ENCODE measurements at places on chromosomes 4 and X.

- no peak for DNase-seq
Observed at GRCh38 chr4:57023104-57023503, 44.4 kb downstream of the POLR2B start.

- DNase-seq: no peak
Observed at GRCh38 chrX:10709276-10709675, 88.9 kb upstream of the MID1 start.

GRCh38 chr4:1595789-1596325 lies 88.3 kb downstream of the FAM53A start:
- DNase-seq: no peak

- no peak for DNase-seq
Observed at GRCh38 chrX:103101299-103102042, 8.5 kb upstream of the NXF3 start.

- DNase-seq: peak; percentile 31
Observed at GRCh38 chr4:108483079-108483478, 137.3 kb upstream of the RPL34 start.

DNA sequence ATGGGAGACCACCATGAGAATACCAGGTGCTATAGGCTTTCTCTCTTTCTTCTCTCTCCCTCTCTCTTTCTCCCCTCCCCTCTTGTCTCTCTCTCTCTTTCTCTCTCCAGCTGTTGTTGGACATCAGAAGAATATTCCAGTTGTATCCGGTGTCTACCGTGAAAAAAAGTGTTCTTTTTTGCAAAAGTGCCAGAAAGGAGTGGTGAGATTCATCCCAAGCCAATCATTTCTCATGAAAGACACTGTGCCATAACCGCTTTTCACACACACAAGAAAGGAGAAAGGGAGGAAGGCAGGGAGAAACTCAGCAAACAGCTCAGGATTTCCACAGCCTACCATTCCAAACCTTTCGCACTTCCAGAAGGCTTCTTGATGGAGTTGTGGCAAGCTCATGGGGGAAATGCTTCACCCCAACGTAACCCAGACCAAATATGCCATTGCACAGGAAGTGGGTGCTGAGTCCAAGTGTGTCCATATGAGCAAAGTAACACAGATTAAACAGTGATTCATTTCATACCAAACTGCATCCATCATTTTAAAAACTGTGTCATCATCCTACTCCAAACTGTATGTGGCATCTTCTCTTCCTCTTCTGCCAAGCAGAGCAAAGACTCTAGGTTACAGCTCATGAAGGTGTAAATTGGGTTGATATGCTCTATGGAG lies 224.0 kb downstream of the APBB2 start:
- DNase-seq: no peak

DNA sequence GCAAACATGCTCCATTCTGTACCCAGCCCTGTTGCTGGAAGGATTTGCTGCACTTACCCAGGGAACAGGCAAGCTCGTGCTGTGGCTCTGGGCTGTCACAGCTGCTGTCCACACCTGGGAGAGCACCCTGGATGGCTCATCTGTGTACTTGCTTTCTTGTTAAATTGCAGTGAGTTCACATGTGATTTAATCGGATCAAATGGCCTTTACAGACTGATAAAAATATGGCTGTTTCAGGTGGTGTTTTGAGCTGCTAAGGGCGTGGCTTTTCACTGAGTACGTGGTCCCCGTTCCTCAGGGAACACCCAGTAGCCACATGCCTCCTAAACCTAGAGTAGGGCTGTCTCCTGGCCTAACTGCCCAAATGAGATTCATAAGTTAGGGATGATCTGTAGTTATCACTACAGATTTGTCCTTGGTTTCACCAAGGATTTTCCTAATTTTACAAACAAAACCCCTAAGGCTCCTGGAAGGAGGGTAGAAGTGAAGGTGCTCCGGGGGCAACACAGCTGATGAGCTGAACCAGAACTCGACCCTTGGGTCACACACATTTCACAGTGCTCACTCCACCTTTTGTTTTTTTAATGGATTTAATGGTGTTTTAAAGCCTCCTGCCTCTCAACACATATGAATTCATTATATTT lies 13.7 kb downstream of the KLKB1 start:
- no peak for DNase-seq

DNA sequence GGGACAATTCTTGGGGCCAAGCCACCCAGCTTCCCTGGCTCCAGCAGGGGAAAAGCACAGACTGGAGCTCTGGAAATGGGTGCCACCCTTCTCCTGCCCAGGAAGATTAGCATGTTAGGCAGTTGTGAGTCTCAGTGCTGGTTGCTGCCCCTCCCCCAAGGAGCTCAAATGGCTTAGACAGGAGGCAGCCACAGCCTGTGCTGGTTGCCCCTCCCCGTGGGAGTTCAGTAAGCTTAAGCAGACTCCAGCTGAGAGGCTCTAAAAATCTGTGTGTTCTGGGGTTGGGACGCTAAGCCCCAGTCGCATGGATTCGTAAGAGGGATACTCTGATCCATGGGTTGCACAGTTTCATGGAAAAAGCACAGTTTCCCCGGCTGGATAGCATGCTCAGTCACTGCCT lies 92.7 kb upstream of the NDST3 start:
- no peak for DNase-seq

DNA sequence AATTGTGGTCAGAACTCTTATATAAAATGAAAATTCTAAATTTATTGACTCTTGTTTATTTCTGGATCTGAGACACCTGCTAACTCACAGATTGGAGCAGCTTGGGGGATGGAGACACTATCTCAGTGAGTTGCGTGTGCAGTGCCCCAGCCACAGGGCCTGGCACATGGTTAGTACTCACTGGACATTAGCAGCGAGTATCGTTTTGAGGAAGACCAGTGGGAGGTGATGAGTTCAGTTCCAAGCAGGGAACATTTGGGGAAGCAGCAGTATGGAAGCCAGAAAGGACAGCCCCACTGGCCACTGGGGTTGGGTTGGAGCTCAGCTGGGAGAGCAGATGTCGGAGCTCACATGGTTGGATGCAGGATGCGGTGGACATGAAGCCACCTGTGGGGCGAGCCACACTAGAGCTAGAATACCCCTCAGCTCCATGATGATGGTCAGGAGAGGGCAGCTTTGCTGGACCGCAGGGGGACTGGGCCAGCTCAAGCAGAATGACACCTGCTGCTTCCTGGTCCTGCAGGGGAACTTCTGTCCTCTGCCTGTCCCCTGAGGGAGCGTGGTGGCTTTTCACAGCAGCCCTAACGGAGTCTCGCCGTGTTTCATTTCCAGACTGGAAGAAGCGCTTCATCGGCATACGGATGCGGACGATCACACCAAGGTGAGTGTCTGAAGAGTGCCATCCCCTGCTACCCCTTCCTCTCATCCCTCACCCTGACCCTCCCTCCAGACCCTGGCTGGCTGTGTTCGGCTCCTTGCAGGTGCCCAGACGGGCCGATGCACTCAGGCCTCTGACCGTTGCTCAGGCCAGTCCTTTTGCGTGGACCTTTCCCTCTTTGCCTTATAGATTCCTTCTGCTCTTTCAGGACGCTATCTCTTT lies 32.5 kb downstream of the HTRA3 start:
- no peak for DNase-seq

DNA sequence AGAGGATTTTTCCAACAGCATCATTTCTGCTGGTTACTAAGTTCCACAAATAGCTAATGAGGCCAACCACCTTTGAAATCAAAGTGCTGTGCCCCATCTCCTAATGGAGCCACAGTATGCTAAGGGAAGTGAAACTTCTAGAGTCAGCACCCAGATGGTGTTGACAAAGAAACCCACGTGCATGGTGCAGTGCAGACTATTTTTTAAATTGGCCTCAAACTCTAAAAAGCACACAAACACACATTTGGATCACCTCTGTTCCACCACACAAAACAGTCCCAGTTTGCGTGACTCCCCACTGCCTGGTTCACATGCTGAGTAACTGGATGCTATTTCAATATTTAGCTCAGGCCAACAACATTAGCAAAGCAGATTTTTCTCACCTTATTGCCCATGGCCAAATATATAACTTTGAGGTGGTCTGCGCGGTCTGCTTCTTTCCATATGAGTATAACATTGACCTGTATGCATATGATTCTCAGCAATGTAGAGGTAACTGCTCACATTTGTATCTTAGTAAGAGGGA lies 69.9 kb downstream of the AMELX start:
- DNase-seq: no peak

GRCh38 chr4:86586160-86586572 lies 7.9 kb upstream of the PTPN13 start:
- no peak for DNase-seq

DNA sequence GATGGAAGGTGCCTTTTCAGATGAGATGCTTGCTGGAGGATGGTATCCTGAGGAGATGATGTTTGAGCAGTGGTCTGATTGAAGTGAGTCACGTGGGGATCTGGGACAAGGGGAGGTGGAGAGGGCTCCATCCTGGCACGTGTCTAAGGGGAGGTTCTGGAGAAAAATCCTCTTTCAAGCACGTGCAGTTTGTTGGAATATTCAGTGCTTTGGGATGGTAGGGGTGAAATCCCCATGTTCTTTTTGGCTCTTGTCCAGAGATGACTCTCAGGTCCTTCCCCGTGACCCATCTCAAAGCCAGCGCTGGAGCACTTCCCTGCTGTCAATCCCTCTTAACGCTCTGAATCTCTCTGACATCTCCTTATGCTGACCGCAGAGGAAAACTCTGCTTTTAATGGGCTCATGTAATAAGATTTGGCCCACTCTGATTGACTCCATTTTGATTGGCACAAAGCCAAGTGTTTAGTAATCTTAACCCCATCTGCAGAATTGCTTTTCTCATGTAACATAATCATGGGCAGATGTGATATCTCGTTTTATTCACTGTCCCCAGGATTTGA lies 10.8 kb upstream of the KLKB1 start:
- no peak for DNase-seq

DNA sequence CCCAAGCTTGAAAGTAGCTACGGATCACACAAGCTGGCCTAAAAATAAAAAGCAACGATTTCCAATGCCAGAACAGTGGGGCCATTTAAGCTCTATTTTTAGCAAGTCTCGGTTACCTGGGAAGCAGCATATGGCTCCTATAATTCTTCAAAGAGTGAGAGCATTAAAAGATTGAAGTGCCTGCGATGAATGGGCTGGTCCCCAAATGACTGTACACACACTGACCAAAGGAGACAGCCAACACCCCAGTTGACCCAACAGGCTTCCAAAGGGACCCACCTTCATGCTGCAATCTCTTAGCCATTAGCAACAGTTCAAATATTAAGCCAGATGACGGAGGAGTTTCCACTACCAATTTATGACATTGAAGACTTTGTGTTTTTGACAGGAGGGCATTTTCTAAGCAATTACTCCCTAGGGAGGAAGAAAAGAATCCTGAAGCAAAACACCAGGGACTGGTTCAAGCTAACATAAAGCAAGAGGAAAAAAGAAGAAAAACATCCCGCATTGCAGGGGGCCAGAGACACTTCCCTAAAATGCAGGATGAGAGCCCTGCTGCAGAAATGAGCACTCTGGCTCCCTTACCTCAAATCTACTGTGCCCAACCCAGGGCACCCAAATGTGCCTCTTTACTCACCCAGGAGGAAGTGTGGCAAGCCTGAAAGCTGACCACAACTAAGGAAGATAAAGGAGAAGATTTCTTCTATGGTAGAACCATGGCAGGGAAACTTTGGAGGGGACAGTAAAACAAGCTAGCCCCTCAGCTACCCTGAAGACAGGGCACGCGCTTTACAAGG lies 21.6 kb downstream of the SH3KBP1 start:
- DNase-seq: no peak

GRCh38 chr4:2848449-2848848 lies 4.8 kb downstream of the ADD1 start:
- DNase-seq: no peak

All from stimulated activated CD4-positive, alpha-beta T cell treated with anti-CD3 and anti-CD28 coated beads, Interleukin-12 subunit alpha, Interleukin-12 subunit beta, amount 100 ng/mL, for 48 hours (primary cell).